ENCODE measurements at places on chromosomes 13 and 19.

DNA sequence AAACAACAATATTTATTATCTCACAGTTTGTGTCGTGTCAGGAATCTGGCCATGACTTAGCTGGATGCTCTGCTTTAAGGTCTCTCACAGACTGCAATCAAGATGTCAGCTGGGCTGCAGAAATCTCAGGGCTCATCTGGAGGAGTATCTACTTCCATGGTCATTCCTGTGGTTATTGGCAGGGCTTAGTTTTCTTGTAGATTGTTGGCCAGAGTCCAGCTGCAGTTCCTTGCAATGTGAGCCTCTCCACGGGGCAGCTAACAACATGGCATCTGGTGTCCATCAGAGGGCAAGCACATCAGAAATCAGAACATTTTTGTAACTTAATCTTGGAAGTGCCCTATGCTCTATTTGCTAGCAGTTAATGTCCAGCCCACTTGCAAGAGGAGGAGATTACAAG is 45.7 kb upstream of the TDRD3 start:
- DNase-seq = no peak

DNA sequence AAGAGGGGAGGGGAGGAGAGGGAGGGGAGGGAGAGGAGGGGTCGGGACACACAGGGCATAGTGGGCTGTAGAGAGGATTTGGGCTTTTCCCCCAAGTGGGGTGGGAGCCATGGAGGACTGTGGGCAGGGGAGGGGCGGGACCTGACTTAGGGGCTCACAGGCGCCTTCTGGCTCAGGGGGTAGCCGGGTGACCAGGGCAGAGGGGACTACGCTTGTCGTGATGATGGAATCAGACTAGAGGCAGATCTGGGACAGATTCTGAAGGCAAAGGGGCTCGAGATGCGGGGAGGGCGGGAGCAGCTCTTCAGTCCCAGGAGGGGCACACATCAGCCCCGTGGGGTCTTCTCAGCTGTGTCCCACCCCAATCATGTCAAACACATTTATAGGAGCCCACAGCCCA is 13.5 kb downstream of the NDUFA11 start:
- DNase-seq = no peak

GRCh38 chr13:49810567-49811526 is 18.4 kb upstream of the KPNA3 start:
- no peak for DNase-seq

GRCh38 chr13:25171517-25172302 is at the start of gene AMER2:
Gene AMER2 (minus strand): TSS chr13:25172288. CDS start chr13:25171619, 669 bp downstream.
- DNase-seq = peak; percentile 84

GRCh38 chr19:16795731-16796130 is 33.5 kb upstream of the SIN3B start:
- DNase-seq = no peak

- no peak for DNase-seq
These were observed at the start of gene CALM3 for GRCh38 chr19:46601318-46602224. Gene CALM3 (plus strand): TSS chr19:46601330. CDS start chr19:46601435, 105 bp downstream.

DNA sequence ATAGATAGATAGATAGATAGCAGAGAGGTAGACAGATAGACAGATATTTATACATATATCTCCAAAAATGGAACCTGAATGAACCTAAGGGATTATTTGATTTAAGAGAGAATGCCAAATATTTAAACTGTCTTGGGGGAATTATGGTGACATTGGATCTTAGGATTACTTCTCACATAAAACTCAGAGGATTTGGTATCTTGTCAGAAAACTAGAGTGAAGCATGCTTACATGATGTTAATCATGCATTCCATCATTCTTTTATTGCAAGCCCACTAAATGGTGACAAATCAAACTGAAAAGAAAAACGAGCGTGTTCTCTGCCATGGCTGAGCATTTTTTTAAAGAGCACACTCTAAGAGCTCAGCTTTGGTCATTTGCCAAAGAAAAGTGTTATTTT is 165.2 kb downstream of the PCDH9 start:
- DNase-seq = no peak

GRCh38 chr19:1766800-1767352 is 13.6 kb downstream of the ONECUT3 start:
- DNase-seq = no peak

- no peak for DNase-seq
These were observed 115.4 kb downstream of the ABCC4 start for GRCh38 chr13:95185851-95186250.

DNA sequence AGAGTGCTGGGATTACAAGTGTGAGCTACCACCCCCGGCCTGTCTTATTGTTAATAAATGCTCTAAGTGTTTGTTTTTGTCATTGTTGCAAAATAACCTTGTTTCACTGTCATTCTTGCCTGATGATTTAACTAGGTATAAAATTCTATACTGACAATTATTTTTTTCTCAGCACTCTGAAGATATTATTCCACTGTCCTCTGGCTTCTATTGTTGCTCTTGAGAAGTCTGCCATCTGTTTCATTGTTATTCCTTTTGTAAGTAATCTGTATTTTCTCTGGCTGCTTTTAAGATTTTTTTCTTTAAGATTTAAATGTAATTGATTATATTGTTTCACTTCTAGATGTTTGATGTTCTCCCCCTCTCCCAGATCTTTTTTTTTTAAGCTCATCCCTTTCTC is 17.6 kb downstream of the ZNF420 start:
- no peak for DNase-seq

DNA sequence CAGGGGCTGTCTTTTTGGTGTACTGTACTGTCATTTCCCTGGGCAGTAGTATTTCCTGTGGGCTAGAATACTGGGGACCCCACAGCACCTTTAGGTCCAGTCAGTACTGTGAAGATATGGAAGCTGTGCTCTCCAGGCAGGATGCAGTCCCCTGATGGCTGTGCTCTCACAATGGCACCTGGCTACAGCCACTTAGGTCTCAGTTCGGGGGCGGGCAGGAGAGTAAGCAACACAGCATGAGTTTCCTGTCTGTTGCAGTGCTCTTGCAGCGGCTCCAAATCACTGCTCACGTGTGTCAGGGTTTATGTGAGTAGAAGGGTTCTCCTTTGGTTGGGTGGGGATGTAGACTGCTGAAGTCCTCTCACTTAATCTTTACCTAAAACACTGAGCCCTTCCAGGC is 810.4 kb downstream of the DACH1 start:
- DNase-seq = no peak

GRCh38 chr19:13881251-13881691 is 4.3 kb downstream of the NANOS3 start:
- DNase-seq = no peak

GRCh38 chr13:34411177-34411576 is 530.9 kb upstream of the NBEA start:
- DNase-seq = no peak

- DNase-seq = peak; percentile 90
These were observed 1.6 kb downstream of the RASIP1 start for GRCh38 chr19:48738557-48739403.

DNA sequence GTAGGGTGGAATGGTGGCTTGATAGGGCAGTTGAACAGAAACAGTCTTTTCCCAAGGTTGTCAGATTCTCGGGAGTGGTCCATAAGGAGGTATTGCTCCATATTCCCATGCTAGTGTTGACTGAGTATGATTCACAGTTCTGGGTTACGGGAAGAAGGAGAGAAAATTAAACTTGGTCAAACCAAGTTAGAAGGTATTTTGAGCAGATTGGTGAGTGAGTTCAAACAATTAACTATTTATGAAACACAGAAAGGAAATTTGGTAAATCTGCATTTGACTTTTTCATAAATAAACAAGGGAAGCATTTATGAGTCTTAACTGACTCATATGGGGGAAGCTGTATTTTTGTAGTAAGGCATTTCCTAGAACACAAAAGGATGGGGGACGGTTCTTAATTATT is 2419.4 kb downstream of the PCDH9 start:
- DNase-seq = no peak

DNA sequence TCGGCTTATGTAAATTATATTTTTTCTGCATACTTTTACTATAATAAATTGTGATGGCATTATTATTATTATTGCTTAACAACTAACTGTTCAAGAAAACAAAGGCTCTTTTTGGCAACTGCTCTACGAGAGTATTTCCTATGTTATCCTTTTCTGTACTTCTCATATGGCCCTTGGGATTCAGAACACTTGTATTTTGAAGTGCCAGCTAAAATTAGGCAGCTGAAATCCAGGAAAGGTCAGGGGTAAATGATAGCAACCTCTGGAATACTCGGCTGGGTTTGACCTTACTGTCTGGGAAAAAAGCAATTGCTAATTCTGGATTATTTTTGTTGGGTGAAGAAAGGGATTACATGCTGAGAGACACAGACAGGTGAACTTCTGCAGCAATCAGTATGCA is 23.9 kb downstream of the EDNRB start:
- DNase-seq = no peak

GRCh38 chr13:112785483-112785856 is 95.6 kb downstream of the ATP11A start:
- DNase-seq = no peak

DNA sequence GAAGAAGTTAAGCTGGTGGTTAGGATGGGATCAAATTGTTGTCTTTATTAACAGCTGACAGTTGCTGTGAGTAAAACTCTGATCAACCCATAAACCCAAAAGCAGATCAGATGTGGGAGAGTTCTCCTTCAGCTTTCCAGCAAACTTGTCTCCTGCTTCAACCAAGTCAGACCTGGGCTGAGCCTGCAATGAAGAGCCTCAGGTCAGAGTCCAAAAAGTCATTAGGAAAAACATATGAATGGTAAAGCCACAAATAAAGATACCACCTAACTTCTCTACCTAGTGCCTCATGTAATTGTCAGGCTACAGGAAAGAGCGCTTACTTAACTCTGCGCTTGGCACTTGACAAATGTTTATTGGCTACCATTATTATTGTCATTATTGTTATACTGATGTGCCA is 21.9 kb upstream of the UBE2L5 start:
- no peak for DNase-seq

DNA sequence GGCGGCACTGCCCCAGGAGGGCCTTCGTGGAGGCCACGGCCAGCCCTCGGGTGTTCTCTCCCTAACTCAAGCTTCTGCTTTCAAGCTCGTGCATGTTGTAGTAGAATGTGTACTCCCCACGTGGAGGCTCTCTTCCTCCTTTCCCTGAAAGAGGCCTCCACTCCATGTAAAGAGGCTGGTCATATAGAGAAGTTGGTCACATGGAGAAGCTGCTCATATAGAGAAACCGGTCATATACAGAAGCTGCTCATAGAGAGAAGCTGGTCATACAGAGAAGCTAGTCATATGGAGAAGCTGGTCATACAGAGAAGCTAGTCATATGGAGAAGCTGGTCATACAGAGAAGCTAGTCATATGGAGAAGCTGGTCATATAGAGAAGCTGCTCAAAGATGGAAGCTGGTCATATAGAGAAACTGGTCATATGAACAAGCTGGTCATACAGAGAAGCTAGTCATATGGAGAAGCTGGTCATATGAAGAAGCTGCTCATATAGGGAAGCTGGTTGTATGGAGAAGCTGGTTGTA is 152.5 kb downstream of the COL4A1 start:
- DNase-seq = no peak

DNA sequence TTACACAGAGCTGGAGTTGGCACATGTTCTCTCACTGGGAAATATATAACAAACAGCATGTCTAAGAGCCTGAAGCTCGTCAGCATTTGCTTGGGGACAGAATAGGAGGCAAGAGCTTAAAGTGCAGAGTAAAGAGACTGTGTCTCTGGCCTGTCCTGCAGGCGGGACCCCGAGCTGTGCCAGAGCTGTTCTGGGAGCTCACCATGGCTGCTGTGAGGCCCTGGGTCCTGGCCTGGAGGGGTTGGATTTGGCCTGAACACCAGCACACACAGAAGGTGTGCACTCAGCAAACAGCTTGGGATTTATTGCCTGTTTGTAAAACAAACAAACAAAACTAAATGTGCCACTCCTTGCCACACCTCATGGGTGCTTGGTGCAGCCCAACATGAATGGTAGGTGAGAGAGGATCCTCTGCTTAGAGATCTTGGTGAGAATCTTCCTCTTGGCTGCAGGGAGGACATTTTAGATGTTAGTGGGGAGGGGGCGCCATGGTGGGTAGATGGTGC is 60.9 kb downstream of the ERICH6B start:
- DNase-seq = no peak

DNA sequence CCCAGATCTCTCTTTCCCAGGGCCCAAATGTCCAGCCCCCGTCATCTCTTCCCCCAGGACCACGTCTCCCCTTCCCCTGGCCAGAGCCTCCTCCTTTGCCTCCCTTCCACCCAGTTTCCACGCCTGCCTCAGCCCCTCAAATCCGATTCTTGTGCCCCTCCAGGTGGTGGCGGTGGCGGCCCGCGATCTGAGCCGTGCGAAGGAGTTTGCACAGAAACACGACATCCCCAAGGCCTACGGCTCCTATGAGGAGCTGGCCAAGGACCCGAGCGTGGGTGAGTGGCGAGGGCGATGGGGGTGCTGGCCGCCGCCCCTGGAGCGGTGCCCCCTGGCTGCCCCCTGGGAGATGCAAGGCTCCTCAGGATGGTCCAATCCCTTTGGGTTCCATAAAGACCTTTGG is 1.3 kb downstream of the DHDH start:
- no peak for DNase-seq

- DNase-seq = no peak
These were observed 87.6 kb upstream of the STK24 start for GRCh38 chr13:98664510-98664909.

GRCh38 chr13:112984501-112984900 is 15.5 kb downstream of the MCF2L start:
- no peak for DNase-seq

DNA sequence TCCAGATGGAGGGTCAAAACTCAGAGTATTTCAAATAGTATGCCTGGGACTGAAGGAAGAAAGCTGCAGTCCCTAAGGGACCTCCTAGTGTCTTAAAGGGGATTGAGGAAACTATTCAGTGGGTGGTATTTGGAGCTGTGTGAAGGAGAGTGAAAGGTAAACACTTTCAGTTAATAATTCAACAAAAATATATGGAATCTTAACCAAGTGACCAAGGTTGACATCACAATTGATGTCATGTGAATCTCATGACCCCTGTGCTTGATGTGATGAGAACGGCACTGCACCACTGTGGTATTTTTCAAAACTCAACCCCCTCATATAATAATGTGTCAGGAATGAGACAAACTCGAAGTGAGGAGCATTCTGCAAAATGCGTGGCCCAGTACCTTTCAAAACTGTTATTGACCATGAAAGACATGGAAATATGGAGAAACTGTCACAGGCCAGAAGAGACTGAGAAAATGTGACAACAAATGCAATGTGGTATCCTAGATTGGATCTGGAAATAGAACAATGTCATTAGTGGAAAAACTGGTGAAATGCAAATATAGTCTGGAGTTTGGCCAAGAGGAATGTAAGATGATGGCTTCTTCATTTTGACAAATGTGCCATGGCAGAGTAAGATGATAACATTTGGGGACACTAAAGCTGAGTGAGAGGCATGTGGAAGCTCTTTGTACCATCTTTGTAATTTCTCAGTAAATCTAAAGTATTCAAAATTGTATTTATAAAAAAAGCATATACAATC is 553.9 kb downstream of the RFC3 start:
- no peak for DNase-seq

- DNase-seq = no peak
These were observed 53.6 kb downstream of the ZAR1L start for GRCh38 chr13:32261567-32261966.

DNA sequence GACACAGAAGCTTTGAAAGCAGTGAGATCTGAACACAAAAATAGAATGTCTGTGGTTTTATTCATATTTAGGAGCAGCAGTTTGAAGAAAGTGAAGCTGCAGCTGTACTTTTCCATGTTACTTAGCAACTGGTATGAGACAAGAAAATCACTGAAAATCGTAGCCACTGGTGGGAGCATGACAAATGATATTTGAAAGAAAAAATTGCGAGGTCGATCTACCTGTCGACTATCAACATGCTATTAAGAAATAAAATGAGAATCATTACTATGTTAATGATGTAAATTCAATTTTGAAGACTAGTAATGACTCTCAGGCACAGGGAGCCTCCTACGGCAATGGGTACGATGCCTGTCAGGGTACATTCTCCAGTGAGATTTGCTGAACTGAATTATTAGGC is 436.4 kb downstream of the SLITRK5 start:
- no peak for DNase-seq
